HTR-8/SVneo (cell line): ENCODE measurements at places on chromosomes 7 and 10.

DNA sequence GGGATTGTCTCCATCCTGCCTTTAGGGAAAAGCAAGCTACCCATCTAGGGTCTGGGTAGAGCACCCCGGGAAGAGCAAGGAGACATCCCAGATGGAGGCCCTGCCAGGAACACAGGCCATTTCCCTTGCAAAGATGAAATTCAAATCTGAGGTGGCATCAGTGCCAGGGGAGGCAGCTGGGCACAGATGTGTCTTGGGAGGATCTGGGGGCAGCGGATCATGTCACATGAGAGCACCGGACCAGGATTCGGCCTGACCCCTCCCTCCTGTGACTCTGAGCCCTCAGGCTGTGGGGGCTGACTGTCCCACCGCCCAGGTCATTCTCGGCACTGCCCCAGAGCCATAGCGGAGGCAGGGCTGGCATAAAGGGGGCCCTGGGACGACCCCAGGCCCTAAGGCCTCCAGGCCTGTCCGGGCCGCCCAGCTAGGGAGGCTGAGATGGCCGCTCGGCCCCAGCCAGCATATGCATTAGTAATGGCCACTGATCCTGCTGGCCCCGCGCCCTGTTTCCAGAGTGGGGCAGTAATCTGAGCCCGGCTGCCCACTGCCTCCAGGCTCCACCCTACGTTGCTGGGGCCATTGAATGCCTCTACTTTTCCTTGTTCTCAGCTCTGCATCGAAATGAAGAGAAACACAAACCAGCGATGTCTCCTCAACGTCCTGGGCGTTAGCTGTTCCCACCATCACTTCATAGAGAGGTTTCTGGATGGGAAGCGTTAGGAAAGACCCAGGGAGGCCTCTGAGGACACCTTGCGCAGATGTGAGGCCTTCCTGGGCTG, 148.5 kb downstream of the UBE2H start:
- DNase-seq: no peak

GRCh38 chr7:5671046-5671445, 110.4 kb downstream of the RNF216 start:
- no peak for DNase-seq

GRCh38 chr7:115493381-115493780, 537.2 kb downstream of the TFEC start:
- no peak for DNase-seq

GRCh38 chr7:47400741-47401206, 181.1 kb downstream of the TNS3 start:
- DNase-seq: no peak

DNA sequence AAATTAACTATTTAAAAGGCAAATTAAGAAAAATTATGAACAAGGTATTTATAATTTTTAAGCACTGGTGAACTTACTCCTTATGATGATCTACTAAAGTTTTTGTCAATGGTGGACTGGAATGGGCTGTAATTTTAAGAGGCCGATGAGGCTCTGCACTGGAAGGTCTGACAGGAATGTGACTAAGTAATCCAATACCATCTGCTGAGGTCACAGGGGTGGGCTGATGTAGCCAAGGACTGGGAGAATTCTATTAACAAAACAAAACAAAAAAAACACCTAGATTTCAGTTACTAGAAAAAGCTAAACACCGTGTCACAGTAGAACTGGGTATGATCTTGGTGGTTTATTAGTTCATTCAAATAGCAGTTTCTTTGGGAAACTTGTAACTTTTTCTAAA, 75.9 kb downstream of the NRBF2 start:
- DNase-seq: peak; percentile 28

DNA sequence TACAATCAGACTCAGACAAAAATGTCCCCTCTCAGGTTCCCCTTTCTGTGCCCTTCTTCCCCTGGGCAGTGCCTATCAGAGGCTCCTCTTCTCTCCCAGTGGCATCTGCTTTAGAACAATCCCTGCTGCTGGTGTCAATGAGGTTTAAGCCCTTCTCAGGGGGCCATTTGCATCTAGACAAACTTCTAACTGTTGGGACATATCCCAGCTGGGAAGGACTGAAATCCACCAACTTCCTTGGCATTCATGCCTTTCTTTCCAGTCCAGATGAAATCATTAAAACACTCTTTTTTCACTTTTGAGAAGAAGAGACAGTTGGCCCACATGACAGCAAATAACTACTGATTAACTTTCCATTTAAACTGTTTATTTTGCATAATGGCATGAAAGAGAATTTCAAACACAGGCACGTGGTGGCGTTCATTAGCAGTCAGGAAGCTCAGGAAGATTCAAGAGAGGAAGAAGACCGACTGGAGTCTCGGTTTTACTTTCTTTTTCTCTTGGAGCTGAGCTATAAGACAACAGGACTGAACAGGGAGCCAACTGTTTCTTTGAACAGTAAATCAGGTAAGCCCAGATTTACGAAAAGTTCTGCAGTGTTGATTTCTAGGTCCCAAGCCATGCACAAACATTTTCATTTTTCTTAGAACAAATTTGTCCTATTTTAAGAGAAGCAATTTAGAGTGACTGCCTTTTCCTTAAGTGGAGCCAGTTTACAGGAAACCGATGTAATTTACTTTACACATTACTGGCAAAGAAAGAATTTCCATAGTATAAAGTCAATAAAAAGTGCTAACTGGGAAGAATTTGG, at the start of gene GIMAP2:
GIMAP2 (plus strand) TSS at position 488 of the 811 bp plus-strand sequence. CDS start 1,354 bp downstream, outside the sequence.
- DNase-seq: peak; percentile 19

GRCh38 chr10:90317172-90317571, 540.7 kb downstream of the HTR7 start:
- no peak for DNase-seq
